ENCODE measurements at places on chromosomes 2 and 18. TPM values are rescaled to one million over a fixed set of nuclear protein-coding genes. Genes with fewer than 3 reads are reported as not detected.

PMAIP1 gene
- total RNA-seq = 13.7 TPM

DNAJC5G gene
- not detected for total RNA-seq

RMDN2 gene
- 2.8 TPM for total RNA-seq

SGPP2 gene
- total RNA-seq = not detected

AAMP gene
- total RNA-seq = 199 TPM

All from pulmonary artery endothelial cell (primary cell).